Activated naive CD4-positive, alpha-beta T cell treated with anti-CD3 and anti-CD28 coated beads for 36 hours (primary cell): ENCODE measurements at places on chromosomes 12 and 14.

GRCh38 chr12:90085494-90086274 is 377.0 kb upstream of the ATP2B1 start:
- DNase-seq = no peak
- peaks cover 3% of the 10 kb centered on the region for H3K4me1 ChIP-seq
- no peak overlapping the region for H3K4me3 ChIP-seq
- H3K27ac ChIP-seq = no peak overlapping the region
- H3K27me3 ChIP-seq = no peaks in the 10 kb centered on the region

DNA sequence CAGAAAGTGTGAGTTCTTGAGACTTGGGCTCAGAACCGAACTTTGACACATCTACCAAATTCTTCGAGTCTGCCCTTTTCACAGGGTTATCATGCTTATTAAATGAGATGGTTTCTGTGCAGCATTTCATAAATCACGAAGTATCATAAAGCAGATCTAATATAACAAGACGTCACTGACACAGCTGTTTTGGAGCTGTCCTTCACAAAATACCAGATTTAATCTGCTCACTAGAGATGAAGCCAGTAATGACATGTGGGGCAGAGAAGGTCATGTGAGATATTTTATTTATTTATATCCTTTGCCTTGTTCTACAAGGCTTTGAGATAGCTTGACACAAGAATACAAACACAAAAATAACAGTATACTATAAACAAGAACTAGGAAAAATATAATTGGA is 127.0 kb downstream of the RPAP3 start:
- H3K4me3 ChIP-seq = no peak overlapping the region
- no peaks in the 10 kb centered on the region for H3K36me3 ChIP-seq
- DNase-seq = no peak
- H3K4me1 ChIP-seq = peaks cover 20% of the 10 kb centered on the region
- H3K27me3 ChIP-seq = no peaks in the 10 kb centered on the region

DNA sequence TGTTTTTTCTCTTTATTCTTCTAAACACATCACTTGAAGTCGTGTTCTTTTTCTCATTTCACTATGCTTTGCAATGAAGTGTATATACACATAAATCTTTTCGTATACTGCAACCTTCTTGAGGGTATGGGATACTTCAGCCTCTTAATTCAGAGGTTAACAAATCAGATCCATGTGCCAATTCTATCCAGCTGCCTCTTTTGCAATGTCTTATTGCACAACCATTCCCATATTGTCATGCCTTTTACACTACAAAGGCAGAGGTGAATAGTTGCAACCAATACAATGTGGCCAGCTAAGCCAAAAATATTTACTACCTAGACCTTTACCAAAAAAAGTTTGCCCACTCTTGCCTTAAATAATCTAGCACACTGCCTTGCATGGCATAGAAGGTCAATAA is 224.5 kb upstream of the FOXG1 start:
- H3K36me3 ChIP-seq = no peaks in the 10 kb centered on the region
- H3K27ac ChIP-seq = no peak overlapping the region
- no peaks in the 10 kb centered on the region for H3K27me3 ChIP-seq
- H3K4me3 ChIP-seq = no peak overlapping the region
- DNase-seq = no peak
- H3K4me1 ChIP-seq = no peaks in the 10 kb centered on the region

- no peak overlapping the region for H3K4me3 ChIP-seq
- no peak overlapping the region for H3K27ac ChIP-seq
- no peak for DNase-seq
Observed at GRCh38 chr14:39025810-39026627, 77.0 kb downstream of the SEC23A start.

DNA sequence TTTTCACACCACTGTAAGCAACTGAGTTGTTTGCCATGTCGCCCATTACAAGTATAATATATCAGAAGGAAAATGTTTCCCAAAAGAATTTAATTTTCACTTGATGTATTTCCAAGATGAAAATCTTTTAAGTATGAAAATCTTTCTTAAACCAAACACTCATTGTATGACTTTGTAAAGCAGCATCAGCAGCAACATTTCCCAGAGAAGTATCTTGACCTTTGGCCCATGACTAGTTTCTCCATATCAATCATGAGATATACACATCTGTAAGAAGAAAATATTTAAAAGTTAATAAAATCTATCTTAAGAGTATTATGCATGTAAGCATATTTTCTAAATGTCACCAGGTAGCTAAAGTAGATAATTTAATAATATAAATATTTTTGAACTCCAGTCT is 52.8 kb downstream of the ATP2B1 start:
- H3K36me3 ChIP-seq = peaks cover 17% of the 10 kb centered on the region
- peaks cover 29% of the 10 kb centered on the region for H3K4me1 ChIP-seq
- H3K27me3 ChIP-seq = no peaks in the 10 kb centered on the region
- no peak for DNase-seq

DNA sequence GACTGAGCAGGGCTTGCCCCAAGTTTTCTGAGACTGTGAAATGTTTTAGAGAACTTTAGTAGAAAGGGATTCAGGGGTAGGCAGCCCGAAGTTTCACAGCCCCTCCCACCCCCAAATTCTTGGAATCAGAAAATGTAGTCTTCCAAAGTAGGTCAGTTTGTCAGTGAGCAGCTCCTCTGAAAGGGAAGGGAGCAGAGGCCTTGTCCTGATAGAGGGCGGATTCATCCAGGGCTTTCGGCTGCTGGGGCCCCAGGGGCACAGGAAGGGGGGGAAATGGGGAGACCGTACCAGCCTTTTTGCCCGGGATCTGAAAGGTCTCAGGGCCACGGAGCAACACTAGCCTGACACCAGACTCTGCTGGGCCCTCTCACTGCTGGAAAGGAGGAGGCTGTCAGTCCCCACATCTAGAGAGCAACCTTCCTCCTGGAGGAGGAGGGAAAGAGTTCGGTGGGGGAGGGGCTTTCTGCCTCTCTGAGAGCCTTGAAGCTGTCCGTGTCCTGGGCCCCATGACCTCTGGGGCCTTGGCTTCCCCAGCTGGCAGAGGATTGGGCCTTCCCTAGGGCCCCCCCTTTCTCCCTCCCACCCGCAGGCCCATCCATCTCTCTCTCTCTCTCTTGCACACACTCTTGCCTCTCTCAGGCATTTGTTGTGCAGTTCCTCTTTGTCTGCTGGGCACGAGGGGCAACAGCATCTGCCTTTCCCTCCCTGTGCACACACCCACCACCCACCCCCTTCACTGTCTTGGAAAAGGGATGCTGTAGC is at the start of gene IKZF4:
TSS of gene IKZF4 (plus strand) at position 621 of the 762 bp plus-strand sequence. CDS start 451 bp downstream, outside the sequence.
- H3K27me3 ChIP-seq = no peaks in the 10 kb centered on the region
- peaks cover 30% of the 10 kb centered on the region for H3K4me1 ChIP-seq
- peak; percentile 44 for DNase-seq
- peak within 1 kb of the TSS; percentile 80 for H3K27ac ChIP-seq
- H3K4me3 ChIP-seq = peak within 1 kb of the TSS; percentile 84

DNA sequence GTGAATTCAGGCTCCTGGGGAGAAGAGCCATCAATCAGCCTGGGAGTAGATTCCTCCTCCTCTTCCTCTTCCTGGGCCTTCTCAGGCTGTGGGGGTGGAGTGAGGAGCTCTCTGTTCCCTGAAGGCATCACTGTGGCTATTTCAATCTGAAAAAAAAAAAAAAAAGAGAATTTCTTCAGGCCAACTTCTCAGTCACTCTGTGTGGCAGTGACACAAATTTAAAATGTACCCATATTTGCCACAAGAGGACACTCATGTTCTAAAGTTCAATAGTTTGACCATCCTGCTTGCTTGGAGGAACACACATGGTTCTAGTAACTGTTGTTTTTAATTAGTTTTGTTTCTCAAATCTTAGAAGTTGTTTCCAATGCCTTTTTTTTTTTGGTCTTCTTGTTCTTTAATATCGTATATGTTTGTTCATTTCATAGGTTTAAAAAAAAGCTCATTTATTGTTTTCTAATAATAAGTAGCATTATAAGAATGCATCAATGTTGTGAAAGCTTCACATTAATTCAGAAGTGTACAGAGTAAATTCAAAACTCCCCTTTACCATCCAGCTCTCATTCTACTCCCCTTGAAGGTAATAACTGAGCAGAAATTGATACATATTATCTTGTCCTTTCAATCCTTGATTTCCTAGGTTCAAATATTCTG is 23.3 kb upstream of the CCER1 start:
- no peak overlapping the region for H3K4me3 ChIP-seq
- H3K36me3 ChIP-seq = no peaks in the 10 kb centered on the region
- peaks cover 6% of the 10 kb centered on the region for H3K27me3 ChIP-seq

- no peak for DNase-seq
- no peak overlapping the region for H3K27ac ChIP-seq
- no peak overlapping the region for H3K4me3 ChIP-seq
- peaks cover 46% of the 10 kb centered on the region for H3K4me1 ChIP-seq
Observed at GRCh38 chr12:11839091-11839641, 189.7 kb downstream of the ETV6 start.
